G401 (cell line): ENCODE measurements at places on chromosomes 7 and 10.
A peak's percentile ranks its signal among the peaks of the same experiment; 100 is the strongest.

GRCh38 chr10:97314671-97315070 is 4.4 kb upstream of the FRAT1 start:
- no peak for DNase-seq

GRCh38 chr10:127934383-127934782 is 27.5 kb downstream of the PTPRE start:
- no peak for DNase-seq

GRCh38 chr7:107697321-107698049 is 36.9 kb downstream of the SLC26A4 start:
- peak; percentile 64 for DNase-seq

DNA sequence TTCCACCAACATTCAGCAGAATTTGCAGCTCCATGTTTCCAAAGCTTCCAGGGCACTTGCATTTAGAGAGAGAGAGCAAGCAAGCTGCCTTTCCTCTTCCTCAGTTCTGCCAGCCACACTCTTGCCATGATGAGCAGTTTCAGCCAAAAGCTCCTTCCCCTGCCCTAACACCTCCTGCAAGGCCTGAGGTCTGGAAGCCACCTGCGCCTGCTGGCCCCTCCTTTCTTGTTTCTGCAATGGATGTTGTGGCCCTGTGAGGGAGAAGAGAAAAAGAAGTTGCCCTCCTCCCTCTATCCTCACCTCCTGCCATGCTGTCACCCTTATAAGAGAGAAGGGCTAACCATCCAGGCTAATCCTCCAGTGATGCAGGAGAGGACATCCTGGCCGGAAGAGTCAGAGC is 48.7 kb downstream of the IKZF1 start:
- DNase-seq = no peak

DNA sequence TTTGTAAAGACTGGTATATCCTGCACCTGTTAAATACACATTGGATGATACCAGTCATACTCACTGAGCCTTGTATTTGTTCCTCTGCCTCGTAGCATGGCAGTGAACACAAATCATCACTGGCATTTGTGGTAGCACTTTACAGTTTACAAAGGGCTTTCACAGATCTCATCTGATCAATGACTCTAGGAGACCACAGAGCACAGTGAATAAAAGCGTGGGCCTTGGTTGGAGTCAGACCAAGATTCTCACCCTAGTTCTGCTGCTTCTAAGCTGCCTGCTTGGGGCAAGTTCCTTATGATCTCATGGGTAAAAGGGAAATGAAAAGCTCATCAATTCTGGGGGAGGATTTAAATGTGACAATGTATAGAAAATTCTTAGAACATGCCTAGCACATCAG is 129.9 kb upstream of the AGK start:
- no peak for DNase-seq

GRCh38 chr7:96089511-96089910 is 232.4 kb downstream of the SLC25A13 start:
- DNase-seq = no peak

DNA sequence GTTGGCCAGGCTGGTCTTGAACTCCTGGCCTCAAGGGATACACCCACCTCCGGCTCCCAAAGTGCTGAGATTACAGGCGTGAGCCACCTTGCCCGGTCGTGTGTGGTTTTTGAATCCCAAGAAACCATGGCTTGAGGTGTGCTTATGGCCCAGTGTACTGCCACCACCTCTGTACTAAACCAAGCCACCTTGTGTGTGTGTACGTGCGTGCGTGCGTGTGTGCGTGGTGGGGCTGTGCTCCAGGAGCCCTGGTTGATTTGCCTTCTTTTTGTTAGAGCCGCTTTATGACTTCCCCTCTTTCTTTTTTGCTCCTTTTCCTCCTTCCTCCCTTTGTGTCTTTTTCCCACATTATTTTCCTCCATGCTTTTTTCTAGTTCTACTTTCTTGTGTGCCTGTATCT is 121.4 kb downstream of the CAMK1D start:
- no peak for DNase-seq

GRCh38 chr7:4527988-4528636 is 154.0 kb upstream of the FOXK1 start:
- DNase-seq = no peak

DNA sequence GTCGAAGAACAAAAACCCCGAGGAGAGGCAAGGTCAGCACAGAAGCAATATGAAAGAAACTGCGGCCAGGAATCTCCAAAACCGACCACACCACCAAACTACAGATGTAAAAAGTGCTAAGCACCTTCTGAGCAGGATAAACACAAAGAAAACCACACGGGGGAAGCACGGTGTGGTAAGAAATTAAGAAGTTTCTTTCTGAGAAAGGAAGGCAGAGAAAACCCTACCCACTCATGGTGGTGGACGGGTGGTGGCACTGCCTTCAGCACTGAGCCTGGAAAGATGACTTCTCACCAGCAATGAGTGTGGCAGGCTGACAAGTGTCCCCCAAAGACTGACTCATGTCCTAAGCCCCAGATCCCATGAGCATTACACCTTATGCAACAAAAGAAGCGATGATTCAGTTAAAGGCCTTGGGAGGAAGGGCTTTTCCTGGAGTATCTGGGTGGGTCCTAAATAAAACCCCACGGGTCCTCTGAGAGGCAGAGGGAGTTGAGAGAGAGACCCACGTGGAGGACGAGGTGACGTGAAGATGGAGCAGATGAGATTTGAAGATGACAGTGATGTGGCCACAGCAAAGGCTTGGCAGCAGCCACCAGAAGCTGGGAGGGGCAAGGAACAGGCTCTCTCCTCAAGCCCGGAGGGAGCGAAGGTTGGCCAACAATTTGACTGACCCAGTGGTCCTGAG is 124.9 kb downstream of the DLG5 start:
- no peak for DNase-seq

DNA sequence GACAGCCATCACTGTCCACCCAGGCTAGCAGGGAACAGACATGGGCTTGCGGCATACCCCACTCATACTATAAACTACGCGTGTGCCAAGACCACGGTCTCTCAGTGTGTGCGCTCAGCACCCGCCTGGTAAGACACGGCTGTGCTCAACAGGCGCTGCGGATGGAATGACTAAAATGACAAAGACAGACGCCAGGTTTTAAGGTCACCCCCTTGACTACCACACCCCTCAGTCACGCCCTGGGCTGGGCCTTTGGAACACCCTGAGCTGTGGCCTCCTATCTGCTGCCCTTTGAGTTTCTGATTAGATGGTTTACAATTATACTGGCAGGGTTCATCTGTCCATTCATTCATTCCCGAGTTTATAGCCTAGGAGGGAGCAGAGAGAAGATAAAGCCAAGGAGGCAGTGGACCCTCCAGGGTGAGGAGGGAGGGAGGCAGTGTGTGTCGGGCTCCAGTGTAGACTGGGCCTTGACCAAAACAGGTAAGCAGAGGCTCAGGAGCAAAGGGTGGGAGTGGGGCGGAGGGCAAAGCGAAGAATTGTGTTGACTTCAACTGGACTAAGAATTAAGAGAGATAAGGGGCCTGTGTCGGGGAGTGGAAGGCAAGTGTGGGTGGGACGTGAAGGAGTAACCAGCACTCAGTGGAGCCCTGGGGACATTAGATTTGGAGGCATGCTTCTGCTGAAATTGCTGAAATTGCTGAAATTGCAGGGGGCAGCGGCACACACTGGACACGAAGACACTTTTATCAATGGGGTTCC is 35.0 kb downstream of the TNS3 start:
- no peak for DNase-seq
